ENCODE measurements at places on chromosomes 13 and 19. TPM values are rescaled to one million over a fixed set of nuclear protein-coding genes. Genes with fewer than 3 reads are reported as not detected.

The LAIR1 gene
- not detected for total RNA-seq

DNA sequence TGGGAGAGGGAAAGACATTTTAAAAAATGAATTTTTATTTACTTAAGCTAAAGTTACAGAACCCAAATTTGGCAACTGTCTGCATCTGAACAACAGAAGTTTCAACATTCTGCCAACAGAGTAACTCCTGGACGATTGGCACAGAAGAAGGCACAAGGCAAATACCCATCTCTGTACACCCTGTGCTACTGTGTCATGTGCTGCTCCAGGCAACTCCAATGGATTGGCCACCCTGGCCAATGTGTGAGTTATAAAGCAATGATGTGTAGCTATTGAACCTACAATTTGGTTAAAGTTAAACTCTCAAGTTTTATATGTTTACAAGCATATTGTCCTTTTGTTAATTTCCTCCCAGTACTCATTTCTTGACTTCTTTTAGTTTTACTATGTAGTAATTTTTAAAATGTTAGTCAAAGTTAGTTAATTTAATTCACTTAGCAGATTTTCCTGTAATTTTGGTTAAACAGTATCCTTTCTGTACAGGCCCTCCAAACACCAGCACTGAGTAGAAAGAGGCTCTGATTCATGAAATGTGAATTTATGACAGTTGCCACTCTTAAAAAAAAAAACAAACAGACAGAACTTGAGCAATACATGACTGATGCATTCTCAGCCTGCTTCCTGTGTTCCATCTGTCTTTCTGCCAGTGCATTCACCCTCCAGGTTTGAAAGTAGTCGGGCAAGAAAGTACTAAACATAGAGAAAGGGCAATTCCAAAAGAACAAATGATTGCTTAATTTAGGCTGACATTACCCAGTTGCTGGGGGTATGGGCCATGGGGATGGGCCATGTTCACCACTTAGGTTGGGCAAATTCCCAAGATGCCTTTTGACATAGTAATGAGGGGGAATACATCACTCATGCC is 5.9 kb downstream of the STARD13 start:
- peak; percentile 94 for DNase-seq

DNA sequence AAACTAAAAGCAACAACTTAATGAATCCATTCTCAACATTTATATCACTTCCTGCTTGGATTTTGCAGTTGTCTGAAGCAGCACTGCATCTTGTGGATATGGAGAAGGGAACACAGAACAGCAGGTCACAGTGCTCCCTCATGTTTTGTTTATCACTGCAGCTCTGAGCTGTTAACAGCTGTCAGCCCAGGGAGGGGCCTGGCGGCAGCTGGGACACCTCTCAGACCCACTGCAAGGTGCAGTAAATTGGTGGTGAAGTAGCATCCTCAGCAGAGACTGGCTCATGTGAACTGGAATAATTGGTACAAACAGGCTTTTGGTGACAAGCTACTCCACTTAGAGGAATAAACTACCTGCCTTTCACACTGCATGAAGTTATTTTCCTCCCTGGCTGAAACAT is 170.4 kb downstream of the LIG4 start:
- DNase-seq: no peak

The CALM3 gene
- 206 TPM for total RNA-seq

DNA sequence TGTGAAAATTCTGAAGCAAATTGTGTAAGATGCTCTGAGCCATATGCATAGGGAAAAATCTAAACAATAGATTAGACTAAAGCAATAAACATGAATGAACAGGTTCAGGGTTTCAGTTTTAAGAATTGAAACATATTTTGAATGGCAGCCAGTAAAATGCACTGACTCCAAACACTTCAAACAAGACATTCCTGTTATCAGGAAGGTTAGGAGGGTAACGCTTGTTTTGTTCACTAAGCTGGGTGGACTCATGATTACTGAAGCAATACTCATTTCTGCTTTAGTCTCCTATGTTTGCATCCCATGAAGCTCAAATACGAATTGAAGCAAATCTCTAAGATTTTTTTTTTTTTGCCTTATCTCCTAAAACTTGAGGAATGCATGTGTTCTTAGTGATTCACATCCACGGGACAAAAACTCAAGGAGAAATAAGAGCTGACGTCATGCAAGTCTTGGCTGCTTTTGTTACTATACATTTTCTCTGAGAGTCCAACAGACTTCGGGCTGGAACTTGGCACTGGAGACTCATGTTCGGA is 29.1 kb upstream of the IGFL4 start:
- peak; percentile 93 for DNase-seq

DNA sequence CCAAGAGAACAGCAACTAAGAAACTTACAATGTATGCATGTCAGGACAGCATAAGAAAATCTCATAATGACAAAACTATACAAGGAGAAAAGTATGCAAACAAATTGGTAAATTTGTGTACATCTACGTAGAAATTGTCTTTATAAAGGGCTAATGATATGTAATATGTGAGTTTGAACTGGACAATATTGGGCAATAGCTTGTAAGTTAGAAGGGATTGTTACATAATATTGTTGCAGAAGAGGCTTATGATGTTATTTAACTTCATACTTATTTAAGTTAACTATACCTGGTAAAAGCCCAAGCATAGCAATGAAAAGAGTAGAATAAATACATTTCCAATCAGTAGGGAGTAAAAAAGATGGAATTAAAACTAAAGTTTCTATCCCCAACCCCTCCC is 134.0 kb downstream of the MAB21L1 start:
- DNase-seq: no peak

DNA sequence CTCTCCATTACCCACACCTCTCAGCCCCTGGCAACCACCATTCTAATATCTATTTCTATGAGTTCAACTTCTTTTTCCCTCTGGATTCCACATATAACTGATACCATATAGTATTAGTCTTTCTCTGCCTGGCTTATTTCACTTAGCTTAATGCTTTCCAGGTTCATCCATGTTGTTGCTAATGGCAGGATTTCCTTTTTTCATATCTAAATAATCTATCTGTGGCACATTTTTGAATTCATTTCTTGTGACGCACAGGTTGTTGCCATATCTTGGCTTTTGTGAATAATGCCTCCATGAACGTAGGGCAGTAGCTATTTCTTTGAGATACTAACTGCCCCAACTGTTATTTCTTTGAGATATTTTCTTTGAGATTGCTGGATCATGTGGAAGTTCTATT is 235.6 kb downstream of the SPRY2 start:
- no peak for DNase-seq

DNA sequence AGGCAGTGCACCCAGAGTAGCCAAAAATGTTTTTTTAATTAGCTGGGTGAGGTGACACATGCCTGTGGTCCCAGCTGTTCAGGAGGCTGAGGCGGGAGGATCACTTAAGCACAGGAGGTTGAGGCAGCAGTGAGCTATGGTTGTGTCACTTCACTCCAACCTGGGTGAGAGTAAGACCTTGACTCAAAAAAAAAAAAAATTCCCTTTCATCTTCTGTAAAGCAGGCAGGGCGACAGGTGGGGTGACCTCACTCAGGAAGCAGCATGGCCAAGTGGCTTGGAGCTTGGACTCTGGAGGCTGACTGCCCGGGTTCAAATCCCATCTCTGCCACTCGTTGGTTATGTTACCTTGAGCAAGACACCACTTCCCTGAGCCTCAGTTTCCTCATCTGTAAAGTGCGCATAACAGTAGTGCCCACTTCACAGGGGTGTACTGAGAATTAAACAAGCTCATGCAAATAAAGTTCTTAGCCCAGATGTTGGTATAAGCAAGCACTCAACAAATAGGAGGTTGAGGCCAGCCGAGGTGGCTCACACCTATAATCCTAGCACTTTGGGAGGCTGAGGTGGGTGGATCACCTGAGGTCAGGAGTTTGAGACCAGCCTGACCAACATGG is 48.3 kb downstream of the MAP4K1 start:
- DNase-seq: no peak

The WDR88 gene
- total RNA-seq: not detected

The PROZ gene
- total RNA-seq: not detected

The PTOV1 gene
- 81.1 TPM for total RNA-seq

DNA sequence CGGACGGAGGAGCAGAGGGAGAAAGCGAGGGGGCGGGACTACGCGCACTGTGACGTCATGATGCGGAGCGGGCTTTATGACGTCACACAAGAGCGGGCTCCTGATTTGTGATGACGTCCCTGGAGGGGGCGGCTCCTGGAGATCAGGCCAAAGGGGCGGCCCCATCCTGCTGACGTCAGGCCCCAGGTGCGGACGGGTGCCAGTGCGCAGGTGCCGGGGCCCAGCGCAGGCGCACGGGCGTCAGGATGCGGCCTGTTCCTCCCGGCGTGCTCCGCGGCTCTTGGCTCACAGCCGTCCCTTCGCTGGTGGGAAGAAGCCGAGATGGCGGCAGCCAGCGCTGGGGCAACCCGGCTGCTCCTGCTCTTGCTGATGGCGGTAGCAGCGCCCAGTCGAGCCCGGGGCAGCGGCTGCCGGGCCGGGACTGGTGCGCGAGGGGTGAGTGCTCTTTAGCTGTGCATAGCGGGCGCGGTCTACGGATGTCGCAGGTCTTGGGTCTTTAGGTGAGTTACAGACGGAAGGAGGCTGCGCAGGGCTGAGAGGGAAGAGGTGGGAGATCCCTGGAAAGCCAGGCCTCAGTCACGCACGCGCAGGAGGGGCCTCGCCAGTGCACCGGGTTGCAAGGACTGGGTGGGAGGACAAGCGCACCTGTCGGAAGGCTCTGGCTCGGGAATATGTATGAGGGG is at the start of the genes EMC10 and GARIN5A:
TSS of gene EMC10 (plus strand) at position 284 of the 683 bp plus-strand sequence. CDS start at position 322, 38 bp downstream.
TSS of gene GARIN5A (minus strand) at position 625 of the 683 bp plus-strand sequence. CDS start at position 165, 460 bp downstream.
- peak; percentile 92 for DNase-seq

DNA sequence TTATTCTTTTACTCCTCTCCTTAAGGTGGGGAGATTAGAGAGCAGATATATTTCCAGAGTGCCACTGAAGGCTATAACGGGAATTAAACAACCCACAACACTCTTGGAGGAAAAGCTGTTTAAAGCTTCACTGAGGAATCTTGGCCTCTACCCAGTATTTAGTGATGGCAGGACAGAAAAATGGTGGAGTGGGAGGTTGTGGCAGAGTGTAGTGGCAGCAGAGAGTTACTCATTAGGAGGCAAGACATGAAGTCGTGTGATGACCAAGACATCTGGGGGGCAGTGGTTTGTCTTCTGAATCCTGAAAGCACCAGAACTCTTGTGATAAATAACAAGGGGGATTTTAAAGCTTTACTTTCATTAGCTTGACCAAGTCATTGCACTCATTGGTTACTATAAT is 563.5 kb upstream of the SLITRK5 start:
- no peak for DNase-seq

DNA sequence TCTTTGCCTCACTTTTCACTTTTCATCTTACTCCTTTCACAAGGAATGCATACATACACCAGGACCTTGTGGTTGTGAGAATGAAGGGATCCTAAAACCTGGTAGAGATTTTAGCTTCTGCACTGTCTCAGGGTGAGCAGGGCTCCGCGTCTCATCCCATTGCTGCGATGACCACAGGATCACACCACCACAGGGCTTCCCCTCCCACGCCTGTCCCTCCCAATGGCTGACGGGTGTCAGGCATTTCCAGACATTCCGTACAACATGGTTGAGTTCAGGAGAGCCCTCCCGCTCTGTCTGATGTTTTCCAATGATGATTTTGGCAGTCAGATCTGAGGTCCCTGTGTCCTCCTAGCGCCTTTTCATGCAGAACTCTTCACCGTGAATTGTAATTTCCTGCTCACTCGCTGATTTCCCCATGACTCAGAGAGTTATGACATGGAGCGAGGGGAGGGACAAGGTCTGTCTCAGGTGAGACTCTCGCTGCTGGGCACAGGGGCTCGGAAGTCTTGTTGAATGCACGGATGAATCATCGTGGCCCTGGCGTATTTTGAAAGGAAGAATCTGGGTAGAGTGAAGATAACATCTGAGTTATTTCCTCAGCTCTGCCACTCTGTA is 102.8 kb downstream of the TEX29 start:
- peak; percentile 79 for DNase-seq

- DNase-seq: no peak
Observed at GRCh38 chr13:32737111-32737571, 150.9 kb downstream of the PDS5B start.

GRCh38 chr13:80830431-80830830 is 489.5 kb upstream of the SPRY2 start:
- no peak for DNase-seq

DNA sequence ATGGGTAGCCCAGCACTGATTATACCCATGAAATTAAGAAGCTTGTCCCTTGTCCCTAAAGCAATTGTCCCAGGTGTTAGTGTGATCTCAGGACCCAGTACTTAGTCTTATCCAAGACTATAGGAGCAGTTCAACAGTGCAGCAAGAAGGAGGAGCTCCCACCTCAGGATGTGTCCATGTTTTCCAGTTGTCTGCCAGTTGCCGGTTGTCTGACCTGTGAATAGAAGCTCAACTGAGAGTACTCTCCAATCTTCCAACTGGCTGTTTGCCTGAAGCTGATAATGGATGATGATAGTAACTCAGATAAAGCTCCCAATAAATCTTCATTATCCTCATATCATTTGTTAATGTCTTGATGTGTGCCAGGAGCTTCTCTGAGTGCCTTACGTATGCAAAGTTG is 107.2 kb upstream of the HTR2A start:
- DNase-seq: no peak

The KLK7 gene
- total RNA-seq: 584 TPM

The TMEM38A gene
- total RNA-seq: 3.5 TPM

DNA sequence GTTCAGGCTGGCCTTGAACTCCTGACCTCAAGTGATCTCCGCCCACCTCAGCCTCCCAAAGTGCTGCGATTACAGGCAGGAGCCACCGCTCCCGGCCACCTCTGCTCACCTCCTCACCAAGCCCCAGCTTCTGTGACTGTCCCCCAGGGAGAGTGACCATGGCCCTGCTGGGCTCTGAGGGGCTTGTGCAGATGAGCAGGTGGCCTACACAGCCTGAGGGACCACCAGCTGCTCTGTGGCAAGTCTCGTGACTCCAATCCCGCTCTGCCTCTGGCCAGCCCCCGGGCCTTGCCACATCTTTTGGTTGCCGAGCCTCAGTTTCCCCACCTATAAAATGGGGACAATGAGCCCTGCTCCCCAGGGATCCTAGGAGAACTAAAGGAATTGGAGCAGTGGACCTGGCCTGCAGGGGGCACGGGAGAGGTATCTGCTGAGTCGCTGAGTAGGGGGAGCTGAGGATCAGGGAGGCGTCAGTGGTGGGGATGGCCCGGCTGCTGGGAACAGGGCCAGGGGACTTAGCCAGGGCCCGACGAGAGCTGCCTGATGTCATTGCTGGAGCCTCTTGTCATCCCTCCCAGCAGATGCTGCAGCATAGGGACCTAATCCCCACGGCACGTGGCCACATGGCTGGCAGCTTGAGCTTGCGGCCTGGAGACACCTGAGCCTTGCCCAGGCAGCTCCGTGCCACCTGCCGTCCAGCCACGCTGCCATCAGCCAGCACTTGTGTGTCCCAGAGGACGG is 74.7 kb downstream of the GADD45B start:
- DNase-seq: no peak

Measured in mammary epithelial cell (primary cell).